ENCODE measurements at places on chromosomes 16 and 17.

DNA sequence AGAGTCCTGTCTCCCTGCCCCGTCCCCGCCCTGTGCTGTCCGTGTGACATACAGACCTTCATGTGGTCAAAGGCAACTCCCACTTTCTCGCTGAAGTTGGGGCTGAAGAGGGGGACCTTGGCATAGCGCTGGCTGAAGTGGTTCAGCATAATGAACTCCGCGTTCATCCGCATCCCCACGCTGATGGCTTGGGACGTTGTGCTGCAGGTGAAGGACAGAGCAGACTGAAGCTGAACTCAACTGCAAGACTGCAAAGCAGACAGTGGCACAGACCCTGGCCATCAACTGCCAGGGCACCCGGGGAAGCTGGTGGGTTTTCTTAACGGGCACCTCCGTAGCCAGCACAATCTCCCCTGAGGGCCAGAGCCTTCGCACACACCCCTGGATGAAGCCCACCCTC lies 24.2 kb downstream of the ELAC2 start:
- DNase-seq, result no peak

GRCh38 chr17:59121901-59122480 lies 15.3 kb upstream of the TRIM37 start:
- DNase-seq, result no peak

- DNase-seq, result no peak
Measured at GRCh38 chr17:8649157-8650118, 18.9 kb upstream of the MYH10 start.

GRCh38 chr16:67105881-67106280 lies 3.9 kb upstream of the PHAF1 start:
- no peak for DNase-seq

- DNase-seq, result no peak
Measured at GRCh38 chr17:27807567-27808470, 7.5 kb upstream of the NOS2 start.

GRCh38 chr17:48985436-48986245 lies 11.5 kb upstream of the IGF2BP1 start:
- no peak for DNase-seq

DNA sequence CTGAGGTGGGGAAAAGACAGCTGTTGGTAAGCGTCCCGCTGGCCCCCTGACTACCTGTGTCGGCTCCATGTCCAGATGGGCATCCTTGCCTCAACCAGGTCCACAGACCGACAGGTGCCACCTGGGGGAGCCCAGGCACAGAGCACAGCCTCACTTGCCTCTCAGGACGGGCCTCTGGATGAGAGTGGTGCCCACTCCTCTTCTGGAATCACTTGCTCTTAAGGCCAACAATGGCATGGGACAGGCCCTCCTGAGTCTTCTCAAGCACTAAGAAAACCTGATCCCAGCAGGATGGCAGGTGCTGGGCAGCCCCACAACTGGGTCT lies 17.2 kb downstream of the SLC16A3 start:
- DNase-seq, result no peak

GRCh38 chr16:70724146-70725023 lies 38.5 kb upstream of the MTSS2 start:
- DNase-seq, result no peak

GRCh38 chr16:89139907-89140361 lies 31.6 kb upstream of the CDH15 start:
- DNase-seq, result no peak

DNA sequence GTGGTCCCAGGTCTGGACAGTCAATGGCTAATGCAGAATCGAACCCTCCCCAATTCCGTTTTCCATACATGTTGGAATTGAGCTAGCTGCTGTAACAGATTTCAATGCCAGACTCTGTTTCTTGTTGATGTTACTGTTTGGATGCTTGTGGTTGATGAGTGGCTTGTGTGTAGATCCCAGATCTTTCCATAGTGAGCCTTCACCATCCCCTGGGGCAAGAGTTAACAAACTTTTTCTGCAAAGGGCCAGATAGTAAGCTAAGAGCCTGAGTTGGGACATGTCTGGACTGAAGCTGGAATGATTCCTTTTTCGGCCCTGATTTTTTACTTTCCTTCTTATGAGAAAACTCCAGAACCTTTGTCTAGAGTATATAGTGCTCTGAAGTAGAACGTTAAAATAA lies 296.3 kb downstream of the CPPED1 start:
- no peak for DNase-seq

GRCh38 chr16:1772362-1772907 lies at the start of gene EME2:
Gene EME2 (plus strand): TSS chr16:1772810. CDS start chr16:1773228, 418 bp downstream.
- no peak for DNase-seq

GRCh38 chr17:35725802-35726126 lies 5.7 kb upstream of the RASL10B start:
- no peak for DNase-seq

DNA sequence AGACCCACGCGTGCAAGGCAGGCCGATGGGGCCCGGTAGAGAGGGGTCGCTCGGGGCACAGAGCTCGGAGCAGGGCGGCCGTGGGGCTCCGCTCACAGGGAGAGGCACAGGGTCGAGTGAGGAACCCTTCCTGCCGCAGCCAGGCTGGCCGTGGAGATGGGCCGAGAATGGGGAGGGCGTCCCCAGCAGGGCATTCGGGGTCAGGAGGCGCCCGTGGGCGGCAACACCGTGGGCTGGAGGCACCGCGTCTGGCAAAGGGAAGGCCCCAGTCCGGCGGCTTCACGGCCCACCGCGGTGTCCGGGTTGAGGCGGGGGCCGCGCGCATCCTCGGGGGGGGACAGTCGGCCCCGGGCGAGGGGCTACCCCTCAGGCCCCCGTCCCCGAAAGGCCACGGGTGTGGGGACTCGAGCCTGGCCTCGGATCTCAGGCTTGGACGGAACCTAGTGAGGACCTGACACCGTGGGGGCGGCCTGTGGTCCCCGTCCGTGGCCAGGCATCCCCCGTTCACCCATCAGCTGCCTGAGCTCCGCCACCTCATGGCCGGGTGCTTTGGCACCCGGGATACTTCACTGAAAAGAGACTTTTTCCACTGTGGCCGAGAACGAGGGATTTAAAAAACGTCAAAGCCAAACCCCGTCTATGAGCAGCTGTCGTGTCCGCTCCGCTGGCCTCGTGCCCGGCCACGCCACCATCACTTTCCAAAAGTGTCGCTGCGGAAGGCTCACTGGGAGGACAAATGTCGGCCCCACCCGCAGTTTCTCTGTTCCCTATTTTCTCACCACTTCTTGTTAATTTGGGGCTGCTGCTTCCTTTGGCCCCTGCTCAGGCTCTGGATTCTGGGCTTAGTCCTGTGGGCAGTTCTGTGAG lies 73.6 kb downstream of the METRNL start:
- DNase-seq, result no peak

- DNase-seq, result no peak
Measured at GRCh38 chr16:50395763-50396710, 27.2 kb upstream of the BRD7 start.

DNA sequence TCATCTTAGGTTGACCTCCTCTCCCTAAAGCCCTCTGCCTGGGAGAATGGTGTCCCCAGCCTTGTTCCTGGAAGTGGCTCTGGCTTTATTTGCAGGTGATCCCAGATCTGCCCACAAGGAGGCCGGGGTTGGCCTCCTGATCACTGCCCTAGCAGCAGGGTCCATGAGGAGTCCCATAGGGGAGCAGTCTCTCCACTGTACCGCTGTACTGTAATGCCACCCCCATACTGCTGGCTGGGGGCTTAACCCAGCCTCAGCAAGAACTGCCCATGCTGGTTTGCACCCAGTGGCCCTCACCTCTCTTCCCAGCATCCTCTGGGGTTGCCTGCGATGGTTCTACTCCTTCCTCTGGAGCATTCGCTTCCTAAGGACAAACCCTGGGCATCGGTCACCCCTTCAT lies 39.1 kb downstream of the PSME3IP1 start:
- no peak for DNase-seq

DNA sequence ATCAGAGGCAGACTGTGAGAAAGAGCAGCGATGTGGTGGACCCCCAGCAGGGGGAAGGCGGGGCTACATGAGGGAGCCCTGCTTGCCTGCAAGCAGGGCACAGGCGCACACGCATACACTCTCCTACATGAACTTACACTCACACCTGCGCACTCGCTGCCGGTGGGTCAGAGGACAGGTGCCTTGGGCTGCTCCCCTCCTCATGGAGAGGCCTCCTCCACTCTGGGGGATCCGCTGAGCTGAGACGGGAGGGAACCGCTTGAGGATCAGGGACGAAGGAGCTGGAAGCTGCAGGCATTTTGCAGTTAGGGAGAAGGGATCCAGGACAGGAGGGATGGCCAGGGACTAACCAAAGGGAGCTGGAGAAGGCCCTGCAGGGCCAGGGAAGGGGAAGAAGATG lies 14.2 kb downstream of the OSBPL7 start:
- DNase-seq, result no peak

DNA sequence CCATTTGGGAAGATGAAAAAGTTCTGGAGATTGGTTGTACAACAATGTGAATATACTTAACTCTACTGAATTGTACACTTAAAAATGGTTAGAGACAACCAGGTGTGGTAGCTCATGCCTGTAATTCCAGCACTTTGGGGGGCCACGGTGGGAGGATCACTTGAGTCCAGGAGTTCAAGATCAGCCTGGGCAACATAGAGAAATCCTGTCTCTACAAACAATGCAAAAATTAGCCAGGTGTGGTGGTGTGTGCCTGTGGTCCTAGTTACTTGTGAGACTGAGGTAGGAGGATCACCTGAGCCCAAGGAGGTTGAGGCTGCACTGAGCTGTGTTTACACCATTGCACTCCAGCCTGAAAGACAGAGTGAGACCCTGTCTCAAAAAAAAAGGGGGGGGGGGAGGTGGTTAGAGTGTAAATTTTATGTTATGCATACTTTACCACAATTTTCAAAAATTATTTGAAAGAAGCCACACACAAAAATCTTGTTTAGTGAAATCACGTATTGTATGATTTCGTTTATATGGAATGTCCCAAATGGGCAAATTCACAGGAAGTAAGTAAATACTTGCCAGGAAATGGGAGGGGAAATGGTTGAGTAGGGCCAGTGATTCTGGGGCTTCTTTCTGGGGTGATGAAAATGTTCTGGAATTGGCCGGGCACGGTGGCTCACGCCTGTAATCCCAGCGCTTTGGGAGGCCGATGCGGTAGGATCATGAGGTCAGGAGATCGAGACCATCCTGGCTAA lies 37.1 kb upstream of the AMZ2 start:
- no peak for DNase-seq

- no peak for DNase-seq
Measured at GRCh38 chr17:31391496-31391949, at the start of gene RAB11FIP4. Gene RAB11FIP4 (plus strand): TSS chr17:31391675. CDS start chr17:31391853, 178 bp downstream.

DNA sequence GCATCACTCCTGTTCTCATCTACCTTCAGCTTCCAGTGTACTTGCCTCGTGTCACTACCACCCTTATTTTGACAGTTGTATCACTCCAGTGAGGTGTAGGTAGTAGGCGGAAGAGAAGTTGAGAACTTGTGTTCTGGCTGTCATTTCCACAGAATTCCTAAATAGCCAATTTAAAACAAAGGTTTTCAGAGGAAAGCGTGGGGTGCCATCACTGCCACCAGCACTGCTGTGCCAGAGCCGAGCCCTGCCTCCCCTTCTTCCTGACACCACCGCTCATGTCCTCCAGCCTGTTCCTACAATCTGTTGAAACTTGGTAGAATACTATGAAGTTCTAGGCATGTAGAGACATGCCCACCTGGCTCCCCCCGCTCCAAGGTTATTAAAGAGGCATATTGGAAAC lies 215.8 kb downstream of the TANC2 start:
- no peak for DNase-seq

GRCh38 chr16:81107511-81107910 lies 11.3 kb upstream of the GCSH start:
- no peak for DNase-seq

- no peak for DNase-seq
Measured at GRCh38 chr16:46996391-46996790, 22.9 kb upstream of the DNAJA2 start.

Data from stimulated activated CD8-positive, alpha-beta memory T cell treated with anti-CD3 and anti-CD28 coated beads, Interleukin-4, amount 100 ng/mL, for 1 hour (primary cell).